ENCODE measurements at places on chromosomes 2 and 18.

GRCh38 chr2:212940816-212941215, 210.6 kb downstream of the IKZF2 start:
- no peak for DNase-seq

- no peak for DNase-seq
Observed at GRCh38 chr2:25018681-25019080, 23.2 kb upstream of the EFR3B start.

GRCh38 chr2:165500001-165500400, 30.5 kb downstream of the CSRNP3 start:
- DNase-seq = no peak

DNA sequence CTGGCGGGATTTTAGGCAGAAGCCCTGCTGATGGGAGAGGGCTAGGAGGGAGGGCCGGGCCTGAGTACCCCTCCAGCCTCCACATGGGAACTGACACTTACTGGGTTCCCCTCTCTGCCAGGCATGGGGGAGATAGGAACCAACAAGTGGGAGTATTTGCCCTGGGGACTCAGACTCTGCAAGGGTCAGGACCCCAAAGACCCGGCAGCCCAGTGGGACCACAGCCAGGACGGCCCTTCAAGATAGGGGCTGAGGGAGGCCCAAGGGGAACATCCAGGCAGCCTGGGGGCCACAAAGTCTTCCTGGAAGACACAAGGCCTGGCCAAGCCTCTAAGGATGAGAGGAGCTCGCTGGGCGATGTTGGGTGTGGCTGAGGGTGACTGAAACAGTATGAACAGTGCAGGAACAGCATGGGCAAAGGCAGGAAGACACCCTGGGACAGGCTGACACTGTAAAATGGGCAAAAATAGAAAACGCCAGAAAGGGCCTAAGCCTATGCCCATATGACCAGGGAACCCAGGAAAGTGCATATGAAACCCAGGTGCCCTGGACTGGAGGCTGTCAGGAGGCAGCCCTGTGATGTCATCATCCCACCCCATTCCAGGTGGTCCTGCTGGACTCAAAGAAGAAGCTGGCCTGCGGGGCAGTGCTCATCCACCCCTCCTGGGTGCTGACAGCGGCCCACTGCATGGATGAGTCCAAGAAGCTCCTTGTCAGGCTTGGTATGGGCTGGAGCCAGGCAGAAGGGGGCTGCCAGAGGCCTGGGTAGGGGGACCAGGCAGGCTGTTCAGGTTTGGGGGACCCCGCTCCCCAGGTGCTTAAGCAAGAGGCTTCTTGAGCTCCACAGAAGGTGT, 8.5 kb downstream of the PROC start:
- no peak for DNase-seq

- no peak for DNase-seq
Observed at GRCh38 chr2:171524018-171524401, 1.7 kb downstream of the CYBRD1 start.

GRCh38 chr2:20965221-20965620, 78.7 kb downstream of the APOB start:
- DNase-seq = no peak

DNA sequence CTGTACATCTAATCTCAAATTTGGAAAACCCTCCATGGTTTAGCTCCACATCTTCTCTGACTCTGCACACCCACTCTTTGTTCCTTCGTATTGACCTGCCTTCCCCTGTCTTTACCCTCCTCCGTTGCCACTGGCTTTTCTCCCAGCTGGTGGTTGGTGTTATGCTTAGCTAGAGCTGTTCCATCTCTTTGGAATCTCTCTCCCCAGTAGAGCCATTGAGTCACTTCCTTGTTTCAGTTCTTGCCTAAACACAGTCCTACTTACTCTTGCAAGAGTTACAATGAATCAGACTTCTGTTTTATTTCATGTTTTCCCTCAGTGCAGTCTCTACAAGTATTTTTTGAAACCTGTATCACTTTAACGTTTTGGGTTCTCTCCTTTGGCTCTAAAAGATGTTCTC, 263.9 kb downstream of the LTBP1 start:
- no peak for DNase-seq

DNA sequence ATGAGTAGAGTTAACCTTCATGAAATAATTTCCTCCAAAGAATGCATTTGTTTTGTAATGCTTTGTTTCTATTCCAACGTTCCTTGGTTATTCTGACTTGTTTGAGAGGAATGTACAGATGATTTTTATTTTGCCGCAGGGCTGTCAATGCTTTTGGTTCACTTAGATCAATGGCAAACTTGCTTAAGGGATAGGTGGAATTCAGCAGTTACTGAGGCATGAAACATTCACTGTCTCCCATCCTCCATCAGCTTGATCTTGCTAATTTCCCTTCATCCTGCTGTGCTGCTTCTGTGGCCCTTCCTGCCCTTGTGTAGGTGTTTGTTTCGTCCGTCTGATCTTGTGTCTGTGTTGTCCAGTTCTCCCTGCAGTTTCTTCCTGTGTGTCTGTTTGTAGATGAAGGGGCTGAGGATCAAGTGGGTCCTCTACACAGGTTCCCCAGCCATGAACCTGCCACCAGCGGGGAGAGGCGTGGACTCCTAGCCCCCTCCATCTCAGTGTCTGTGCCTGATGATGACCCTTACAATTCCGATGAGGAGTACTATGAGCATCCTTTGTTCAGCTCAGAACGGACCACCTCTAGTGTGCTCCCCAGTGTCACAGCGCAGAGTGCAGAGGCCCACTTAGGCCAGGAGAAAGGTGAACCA, 84.2 kb upstream of the UNC80 start:
- no peak for DNase-seq

DNA sequence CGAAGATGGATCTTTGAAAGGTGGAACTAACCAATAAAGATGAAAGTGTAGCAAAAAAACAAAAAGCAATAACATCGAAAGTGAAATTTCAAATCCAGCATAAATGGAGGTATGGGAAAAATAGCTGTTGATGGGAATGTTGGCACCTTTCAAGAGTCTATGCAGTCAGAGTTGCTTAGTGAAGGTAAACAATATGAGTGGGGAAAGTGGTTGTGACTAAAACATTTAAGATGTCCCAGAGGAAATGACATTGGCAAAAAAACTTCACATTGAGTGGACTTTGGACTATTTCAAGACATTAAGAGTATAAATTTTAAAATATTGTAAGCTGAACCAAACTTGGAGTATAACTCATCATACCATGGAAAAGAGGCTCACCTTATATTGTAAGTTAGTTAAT, 17.7 kb downstream of the ETAA1 start:
- DNase-seq = no peak

DNA sequence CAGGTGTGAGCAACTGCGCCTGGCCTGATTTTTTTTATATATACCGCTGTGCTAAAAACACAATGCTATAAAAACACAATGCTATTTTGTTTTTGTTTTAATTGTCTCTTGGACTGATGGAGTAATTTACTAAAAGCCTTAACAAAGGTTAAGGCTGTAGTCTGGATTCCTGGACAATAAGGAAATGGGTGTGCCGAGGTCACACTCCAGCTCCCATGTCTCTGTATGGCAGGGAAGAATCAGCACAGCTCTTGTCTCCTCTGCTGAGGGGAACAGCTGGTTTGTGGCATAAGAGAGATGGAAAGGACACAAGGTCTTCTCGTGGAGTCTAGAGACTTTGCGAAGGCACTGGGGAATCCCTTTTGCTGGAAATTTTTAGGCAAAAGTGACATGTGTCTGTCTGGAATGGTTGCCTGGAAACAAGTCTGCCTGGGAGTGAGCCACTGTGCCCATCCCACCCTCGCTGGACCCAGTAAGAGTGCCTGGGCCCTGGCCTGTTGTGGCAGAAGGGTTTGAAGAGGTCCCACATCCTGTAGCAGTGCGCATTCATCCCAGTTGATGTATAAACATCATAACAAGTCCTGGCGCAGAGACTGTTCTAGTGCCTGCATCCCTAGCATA, 73.1 kb downstream of the MAPK4 start:
- DNase-seq = no peak

- DNase-seq = no peak
Observed at GRCh38 chr18:56152551-56153310, 485.7 kb downstream of the TXNL1 start.

- no peak for DNase-seq
Observed at GRCh38 chr2:197306024-197306695, 4.4 kb downstream of the ANKRD44 start.

DNA sequence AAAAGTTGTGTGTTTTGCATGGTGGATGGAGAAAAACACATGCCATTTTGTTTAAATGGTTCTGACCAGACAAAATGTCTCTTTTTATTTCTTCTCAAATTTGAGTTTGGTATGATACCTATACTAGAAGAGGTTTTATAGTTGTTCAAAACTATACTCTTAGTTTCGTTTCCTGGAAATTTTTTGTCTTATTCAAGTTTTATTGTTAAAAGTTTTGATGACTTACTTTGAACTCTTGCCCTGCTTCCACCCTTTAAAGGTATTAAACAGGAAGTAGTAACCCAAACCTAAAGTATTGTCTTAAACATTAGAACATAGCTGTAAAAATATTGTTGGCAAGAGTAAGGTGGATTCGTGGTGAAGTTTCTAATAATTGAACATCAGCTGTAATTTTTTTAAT, 98.2 kb downstream of the BABAM2 start:
- DNase-seq = peak; percentile 22

- peak; percentile 25 for DNase-seq
Observed at GRCh38 chr2:86623043-86623493, 597 bp downstream of the RNF103 start.

DNA sequence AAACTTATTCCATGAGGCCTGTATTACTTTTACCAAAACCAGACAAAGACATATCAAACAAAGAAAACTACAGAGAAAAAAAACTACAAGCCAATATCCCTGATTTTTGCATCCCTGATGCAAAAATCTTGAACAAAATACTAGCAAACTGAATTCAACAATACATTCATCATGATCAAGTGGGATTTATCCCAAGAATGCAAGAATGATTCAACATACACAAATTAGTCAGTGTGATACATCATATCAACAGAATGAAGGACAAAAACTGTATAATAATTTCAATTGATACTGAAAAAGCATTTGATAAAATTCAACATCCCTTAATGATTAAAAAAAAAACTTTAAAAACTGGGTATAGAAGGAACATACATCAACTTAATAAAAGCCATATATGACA, 106.8 kb downstream of the SLC39A10 start:
- no peak for DNase-seq

DNA sequence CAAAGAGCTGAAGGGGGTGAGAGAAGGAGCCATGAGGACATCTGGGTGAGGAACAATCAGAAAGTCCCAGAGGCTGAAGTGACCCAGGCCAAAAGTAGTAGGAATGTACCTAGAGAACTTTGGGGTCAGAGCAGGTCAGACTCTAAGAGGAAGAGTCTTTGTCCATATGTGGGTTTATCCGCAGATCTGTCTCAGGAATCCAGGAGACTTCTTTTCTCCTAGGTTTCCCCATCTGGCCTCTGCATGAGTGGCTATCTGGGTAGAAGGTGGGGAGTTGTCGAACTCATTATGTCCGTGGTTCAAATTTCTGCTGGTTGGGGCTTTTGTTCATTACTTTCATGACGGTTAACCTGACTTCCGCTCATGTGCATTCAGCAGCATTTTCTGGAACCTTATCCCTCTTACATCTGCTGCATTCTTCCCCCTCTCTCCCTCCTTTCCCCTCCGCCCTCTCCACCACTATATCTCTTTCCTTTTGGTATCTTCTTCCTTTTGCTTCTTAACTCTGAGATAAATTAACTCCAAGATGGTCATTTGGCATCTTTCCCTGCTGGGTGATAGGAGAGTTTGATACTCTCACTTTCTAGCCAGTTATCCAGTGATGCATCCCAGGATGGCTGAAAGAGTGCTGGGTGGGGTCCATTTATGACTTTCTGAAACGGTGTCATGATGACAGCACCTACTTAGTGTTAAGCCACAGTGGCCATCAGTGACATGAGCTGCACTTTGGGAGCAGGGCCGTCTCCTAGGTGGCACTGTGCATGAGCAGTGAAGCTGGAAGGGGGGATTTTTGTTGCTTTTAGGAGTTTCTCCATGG, 2.1 kb downstream of the LIPG start:
- DNase-seq = no peak

DNA sequence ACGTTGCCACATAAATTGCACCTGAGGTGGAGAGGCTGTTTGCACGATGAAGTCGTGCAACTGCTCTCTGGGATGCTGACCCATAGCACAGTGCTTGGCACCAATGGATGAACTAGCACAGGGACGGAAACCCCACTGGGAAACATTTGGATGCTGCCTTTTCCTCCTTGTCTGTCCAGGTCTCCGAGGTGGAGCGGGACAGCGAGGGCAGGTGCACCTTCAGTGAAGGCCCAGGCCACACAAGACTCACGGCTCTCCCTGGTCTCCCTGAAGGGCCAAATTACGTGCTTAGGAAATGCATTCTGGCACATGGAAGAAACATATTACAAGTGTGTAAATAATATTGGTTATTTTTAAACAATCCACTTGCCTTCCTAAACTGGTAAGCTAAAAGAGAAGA, 70.3 kb downstream of the TPO start:
- no peak for DNase-seq

- DNase-seq = no peak
Observed at GRCh38 chr2:111900859-111901258, 2.5 kb downstream of the MERTK start.

DNA sequence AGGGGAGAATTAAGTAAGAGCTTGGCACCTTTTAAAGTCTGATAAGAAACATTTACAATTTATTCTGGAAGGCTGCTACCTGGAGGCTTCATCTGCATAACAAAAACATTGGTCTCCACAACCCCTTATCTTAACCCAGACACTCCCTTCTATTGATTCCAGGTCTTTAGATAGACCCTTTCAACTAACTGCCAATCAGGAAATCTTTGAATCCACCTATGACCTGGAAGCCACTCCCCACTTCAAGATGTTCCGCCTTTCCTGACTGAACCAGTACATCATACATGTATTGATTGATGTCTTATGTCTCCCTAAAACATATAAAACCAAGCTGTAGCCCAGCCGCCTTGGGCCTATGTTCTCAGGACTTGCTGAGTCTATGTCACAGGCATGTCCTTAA, 289.4 kb downstream of the AGPS start:
- DNase-seq = no peak

DNA sequence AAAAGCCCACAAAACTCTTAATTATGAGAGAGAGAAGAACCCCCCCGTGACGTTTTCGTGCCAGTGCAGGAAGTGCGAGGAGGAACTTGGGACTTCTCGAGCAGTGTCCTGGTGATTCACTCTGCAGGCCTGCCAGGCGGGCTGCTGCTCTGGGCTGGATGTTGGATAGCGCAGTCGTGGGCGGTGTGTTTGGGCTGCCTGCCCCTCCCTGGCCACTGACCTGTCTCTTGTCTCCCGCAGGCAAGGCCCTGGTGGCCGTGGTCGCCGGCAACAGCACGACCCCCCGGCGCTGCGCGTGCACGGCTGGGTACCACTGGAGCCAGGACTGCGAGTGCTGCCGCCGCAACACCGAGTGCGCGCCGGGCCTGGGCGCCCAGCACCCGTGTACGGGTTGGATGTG, 29.0 kb downstream of the TNFRSF11A start:
- DNase-seq = no peak

Data from T-helper 2 cell (primary cell).